NCI-H2107 (cell line): ENCODE measurements at places on chromosomes 13 and 19.

DNA sequence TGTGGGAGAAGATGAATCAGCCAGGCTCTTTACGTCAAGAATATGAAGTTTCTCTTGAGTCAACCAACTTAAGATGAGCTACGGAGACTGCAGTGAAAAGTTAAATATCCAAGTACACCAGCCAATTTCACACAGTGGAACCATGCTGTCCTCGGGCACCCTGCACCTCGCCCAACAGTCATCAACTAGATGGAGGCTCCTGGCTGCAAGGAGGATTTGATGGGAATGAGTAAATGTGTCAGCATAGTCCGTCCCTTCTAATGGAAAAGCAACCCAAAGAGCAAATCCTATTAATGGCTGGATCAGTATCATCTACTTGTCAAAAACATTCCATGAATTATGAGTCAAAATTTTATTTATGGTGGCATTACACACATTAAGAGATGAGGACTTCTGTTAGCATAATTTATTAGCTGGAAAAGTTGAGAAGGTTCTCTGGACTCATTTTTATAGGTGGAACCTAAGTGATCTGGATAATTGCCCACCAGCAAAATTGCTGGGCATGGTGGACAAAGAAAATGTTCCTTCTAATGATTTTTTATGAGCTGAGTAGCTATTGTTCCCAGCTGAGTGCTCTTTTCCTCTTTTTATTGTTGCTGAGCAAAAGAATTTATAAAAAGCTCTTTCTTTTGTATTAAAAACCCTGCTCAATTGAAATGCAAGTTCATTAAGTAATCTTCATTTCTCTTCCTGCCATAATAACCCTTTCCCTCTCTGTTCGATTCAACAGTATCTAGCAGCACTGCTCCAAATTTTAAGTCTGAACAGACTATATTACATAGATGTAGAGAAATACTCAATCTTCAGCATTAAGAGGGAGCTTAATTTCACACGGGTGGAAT lies 88.4 kb downstream of the DNAJC15 start:
- no peak for DNase-seq

GRCh38 chr13:102376318-102376717 lies 25.5 kb downstream of the FGF14 start:
- DNase-seq, result no peak

DNA sequence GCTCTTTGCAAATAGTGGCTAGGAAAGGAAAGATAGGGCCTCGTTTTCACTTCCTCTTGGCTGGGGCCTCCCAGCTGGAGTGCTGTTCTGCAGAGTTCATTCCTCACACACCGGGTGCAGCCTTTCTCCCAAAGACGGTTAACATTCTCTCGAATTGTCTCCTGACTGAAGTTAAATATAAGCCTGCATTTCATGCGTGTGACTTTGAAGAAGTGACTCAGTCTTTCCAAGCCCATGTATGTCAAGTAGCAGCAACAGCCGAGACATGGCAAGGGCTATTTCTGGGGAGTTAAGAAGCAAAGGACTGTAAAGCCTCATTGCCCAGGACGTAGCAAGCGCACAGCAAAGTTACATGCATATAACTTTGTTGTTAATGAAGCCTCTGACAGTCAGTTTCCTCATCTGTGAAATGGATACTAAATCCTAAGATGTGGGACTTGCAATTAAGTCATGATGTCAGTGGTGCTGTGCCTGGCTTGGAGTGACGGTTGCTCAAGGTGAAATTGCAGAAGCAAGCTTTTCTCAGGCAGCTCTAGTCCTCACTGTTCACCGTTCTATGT lies 502.4 kb downstream of the MYO16 start:
- no peak for DNase-seq

- no peak for DNase-seq
Observed at GRCh38 chr19:6660930-6661329, 9.0 kb downstream of the TNFSF14 start.

DNA sequence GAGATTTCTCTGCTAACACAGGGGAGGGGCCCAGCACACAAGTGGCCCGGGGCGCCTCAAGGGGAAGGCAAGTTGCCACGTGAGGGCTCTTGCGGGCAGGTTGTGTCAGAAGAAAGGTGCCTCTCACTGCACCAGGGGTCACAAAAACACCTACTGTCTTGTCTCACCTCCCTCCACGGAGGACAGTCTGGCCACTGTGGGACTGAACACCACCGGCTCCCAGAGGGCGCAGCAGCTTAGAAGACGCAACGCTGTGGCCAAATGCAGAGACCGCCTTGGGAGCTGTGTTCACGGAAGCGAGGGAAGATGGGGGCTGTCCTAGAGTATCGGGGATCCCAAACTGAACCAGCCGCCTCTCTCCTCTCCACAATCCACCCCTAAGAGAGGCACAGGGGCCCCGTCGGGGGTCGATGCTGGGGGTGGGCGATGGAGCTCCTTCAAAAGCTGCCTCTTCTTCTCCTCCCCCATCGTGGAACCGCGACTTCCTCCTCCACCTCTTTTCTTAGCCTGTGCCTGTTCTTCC lies 177.5 kb downstream of the FOXO1 start:
- no peak for DNase-seq
